ENCODE measurements at places on chromosomes 1 and 21.

- no peak for DNase-seq
Observed at GRCh38 chr1:55284856-55285255, 69.7 kb upstream of the USP24 start.

- no peak for DNase-seq
Observed at GRCh38 chr1:43206600-43207228, 34.6 kb downstream of the CFAP57 start.

DNA sequence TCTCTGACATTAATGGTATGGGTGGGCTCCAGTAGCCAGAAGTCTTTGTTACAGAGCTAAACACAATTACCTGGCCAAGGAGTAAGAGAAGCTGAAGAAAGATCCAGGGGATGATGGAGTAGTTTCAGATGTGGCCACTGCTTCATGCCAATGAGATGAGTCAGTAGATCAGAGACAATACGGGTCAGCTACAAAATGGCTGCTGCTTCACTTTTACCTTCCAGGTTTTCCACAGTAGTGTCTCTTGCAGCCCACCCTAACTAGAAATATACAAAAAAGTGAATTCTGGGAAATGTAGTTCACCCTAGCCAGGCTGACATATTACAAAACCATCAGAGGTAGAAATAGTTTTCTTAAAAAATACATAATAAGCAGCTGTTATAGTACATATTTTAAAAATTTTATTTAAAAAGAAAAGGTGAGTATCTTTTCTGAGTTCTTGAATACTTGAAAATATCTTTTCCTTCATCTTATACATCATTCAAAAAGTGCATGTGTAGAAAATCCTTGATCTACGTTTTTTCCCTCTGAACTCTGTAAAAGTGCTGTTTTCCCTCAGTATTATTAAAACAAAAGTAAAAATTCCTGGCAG, 36.1 kb downstream of the LRIF1 start:
- no peak for DNase-seq

DNA sequence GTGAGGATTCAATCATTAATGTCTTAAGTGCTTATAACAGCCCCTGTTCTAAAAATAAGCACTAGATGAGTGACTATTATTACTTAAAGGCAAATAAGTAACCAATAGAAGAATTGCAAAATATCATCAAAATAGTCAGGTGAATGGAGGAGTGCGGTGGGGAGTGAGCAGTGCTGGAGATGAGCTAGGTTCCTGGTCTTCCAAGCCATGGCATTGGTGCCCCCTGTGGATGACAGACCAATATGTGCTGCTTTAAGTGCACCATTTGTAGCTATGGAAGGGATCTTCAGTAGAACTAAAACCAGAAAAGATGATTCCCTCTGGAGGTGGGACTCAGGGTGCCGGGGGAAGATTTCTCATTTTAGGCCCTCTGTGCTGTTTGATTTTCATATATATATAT, 46.1 kb upstream of the SLC30A1 start:
- no peak for DNase-seq

- peak; percentile 64 for DNase-seq
Observed at GRCh38 chr1:2555634-2556276, 416 bp upstream of the TNFRSF14 start.

DNA sequence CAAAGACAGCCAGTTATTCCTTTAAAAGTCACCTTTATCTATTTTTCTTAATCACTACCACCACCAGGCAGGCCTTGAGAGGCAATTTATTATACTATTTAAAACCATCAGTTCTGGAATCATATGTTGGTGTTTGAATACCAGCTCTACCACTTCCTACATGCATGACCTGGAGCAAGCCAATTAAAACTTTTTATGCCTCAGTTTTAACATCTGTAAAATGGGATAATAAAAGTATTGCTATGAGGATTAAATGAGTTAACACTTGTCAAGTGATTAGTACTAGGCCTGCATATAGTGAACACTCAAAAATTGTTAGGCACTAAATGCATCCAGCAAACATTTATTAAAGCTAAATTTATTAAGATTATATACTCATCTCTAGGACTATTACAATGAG, 49.2 kb upstream of the ADORA3 start:
- DNase-seq: no peak
